ENCODE measurements at places on chromosomes 2 and 18. TPM values are rescaled to one million over a fixed set of nuclear protein-coding genes. Genes with fewer than 3 reads are reported as not detected.

INSIG2 gene
- 12.4 TPM for total RNA-seq

MSH6 gene
- total RNA-seq = 80.7 TPM

ACVR1C gene
- total RNA-seq = 0.04 TPM

C2orf66 gene
- total RNA-seq = not detected

AQP12A gene
- not detected for total RNA-seq

ABHD1 gene
- 0.27 TPM for total RNA-seq

ATP6V1C2 gene
- total RNA-seq = not detected

RGPD4 gene
- not detected for total RNA-seq

FAM110C gene
- 0.60 TPM for total RNA-seq

ACMSD gene
- total RNA-seq = not detected

DYSF gene
- total RNA-seq = 57.4 TPM

ANKRD53 gene
- total RNA-seq = 1.3 TPM

PTPRN gene
- total RNA-seq = 0.36 TPM

HOXD10 gene
- total RNA-seq = not detected

RAMP1 gene
- 3.1 TPM for total RNA-seq

LCT gene
- not detected for total RNA-seq

SPDYA gene
- 1.4 TPM for total RNA-seq

LDAH gene
- total RNA-seq = 15.2 TPM

C1QL2 gene
- 0.30 TPM for total RNA-seq

ZNF385B gene
- total RNA-seq = 3.0 TPM

WBP1 gene
- 174 TPM for total RNA-seq

APOB gene
- 0.15 TPM for total RNA-seq

ORC4 gene
- total RNA-seq = 116 TPM

LIPG gene
- total RNA-seq = 1.5 TPM

IL18R1 gene
- 0.07 TPM for total RNA-seq

ADRA2B gene
- total RNA-seq = 61.8 TPM

MCFD2 gene
- 123 TPM for total RNA-seq

SCN2A gene
- 0.95 TPM for total RNA-seq

BOK gene
- 47.5 TPM for total RNA-seq

TMEM18 gene
- 25.9 TPM for total RNA-seq

TTC32 gene
- total RNA-seq = 19.3 TPM

DPYSL5 gene
- 4.5 TPM for total RNA-seq

VPS4B gene
- total RNA-seq = 9.1 TPM

VWC2L gene
- 0.11 TPM for total RNA-seq

ATL2 gene
- 86.5 TPM for total RNA-seq

DPP10 gene
- total RNA-seq = 1.7 TPM

PLA2R1 gene
- total RNA-seq = 0.09 TPM

MC2R gene
- not detected for total RNA-seq

DES gene
- 47.0 TPM for total RNA-seq

EHD3 gene
- 17.6 TPM for total RNA-seq

OXER1 gene
- 0.48 TPM for total RNA-seq

RSAD2 gene
- 0.28 TPM for total RNA-seq

TNFAIP6 gene
- not detected for total RNA-seq

GALNT14 gene
- total RNA-seq = 1.1 TPM

All from cardiac muscle cell (in vitro differentiated cells and primary cell).